Psoas muscle (tissue), 8 donors: ENCODE measurements at places on chromosomes 16 and 17.
A peak's percentile ranks its signal among the peaks of the same experiment; 100 is the strongest.

DNA sequence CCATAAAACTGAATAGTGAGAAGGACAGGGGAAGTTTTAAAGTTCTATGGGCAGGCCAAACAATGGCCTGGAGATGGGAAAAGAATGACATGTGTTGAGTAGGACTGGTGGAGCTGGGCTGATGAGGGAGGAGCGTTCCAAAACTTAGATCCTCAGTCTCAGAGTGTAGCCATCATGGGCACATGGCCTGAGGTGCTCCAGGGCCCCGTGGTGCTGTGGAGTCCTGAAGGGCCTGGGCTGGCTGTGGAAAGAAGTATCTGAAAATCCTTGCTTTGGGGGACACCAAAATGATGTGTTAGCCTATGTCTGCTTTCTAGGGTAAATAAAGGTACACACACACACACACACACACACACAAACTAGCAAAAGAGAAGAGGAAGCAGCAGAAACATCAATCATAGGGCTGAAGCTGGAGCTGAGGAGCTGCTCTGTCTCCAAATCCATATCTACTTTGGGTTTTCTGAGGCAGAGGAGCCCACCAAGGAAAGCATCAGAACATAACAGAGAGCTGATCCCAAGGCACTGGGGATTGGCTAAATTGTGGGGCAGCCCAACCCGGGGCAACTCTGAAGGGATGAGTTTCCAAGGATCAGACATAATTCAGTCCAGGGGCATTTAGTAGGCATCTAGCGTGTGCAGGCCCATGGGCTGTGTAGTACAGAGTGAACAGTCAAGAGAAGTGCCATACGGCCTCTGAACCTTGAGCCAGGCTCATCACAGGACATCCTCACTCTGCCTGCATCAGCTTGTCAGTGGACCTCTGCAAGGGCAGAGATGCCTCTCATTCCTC lies 85.2 kb downstream of the C16orf78 start:
- no peak for DNase-seq

- DNase-seq = no peak
These were observed 37.4 kb downstream of the SHISA6 start for GRCh38 chr17:11278186-11278991.

DNA sequence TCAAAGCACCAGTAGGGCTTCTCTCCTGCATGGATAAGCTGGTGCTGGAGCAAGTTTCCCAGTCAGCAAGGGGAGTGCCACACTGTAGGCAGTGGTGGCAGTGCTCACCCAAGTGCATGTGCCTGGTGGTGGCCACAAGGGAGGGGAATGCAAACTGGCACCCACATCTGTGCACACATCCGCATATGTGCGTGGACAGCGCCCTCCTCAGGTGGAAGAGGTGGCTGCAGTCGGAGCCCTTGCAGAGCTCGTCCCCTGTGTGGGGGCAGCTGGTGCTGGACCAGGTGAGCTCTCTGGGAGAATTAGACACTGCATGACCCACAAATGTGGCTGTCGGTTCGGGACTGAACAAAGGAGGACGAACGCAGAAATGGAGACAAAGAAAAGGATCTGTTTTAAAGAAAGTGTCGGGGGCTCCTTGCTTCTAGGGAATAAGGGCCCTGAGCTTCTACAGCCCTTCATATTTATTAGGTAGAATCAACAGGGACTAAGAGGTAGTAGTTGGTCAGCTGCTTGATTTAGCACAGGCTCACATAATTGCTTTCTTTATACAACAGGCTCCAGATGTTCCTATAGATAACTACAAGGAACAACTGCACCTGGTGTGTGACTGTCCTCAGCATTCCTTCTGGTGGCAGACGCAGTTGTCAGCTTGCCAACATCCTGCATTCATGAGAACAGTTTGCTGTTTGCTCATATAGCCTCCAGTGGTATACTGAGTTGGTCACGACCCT lies 5.3 kb upstream of the ZNF689 start:
- peak; percentile 70 for DNase-seq

- DNase-seq = peak; percentile 97
These were observed at the start of gene KIAA0513 for GRCh38 chr16:85027349-85027957. TSS of gene KIAA0513 (plus strand) at chr16:85027795. CDS start at chr16:85067072, 39,277 bp downstream.

GRCh38 chr17:73282629-73283028 lies 20.9 kb upstream of the CPSF4L start:
- no peak for DNase-seq
